ENCODE measurements at places on chromosomes 1 and 21.

DNA sequence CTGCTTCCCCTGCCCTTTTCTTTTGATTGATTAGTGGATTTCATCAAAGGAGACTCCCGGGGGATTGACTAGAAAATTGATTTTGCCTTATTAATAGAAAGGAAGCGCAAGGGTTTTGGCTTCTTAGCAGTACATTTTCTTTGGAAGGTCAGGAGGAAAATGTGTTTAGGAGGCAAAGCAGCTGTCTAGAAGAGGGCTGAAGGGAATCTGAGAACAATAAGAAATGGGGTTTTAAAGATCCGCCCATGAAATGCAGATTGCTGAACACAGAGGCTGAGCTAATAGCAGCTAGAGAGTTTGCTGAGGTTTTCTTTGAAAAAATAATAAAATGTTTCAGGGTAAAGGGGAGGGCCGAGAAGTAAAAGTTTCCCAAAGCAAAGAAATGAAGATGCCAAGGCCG is 4.9 kb downstream of the SERTAD4 start:
- no peak overlapping the region for H3K27ac ChIP-seq
- peaks cover 12% of the 10 kb centered on the region for H3K4me1 ChIP-seq
- DNase-seq = no peak
- no peak overlapping the region for H3K4me3 ChIP-seq
- no peaks in the 10 kb centered on the region for H3K27me3 ChIP-seq

- DNase-seq = no peak
- H3K27ac ChIP-seq = no peak overlapping the region
- peaks cover 6% of the 10 kb centered on the region for H3K27me3 ChIP-seq
- H3K36me3 ChIP-seq = no peaks in the 10 kb centered on the region
Observed at GRCh38 chr1:101428562-101428961, 191.7 kb downstream of the S1PR1 start.

- peaks cover 4% of the 10 kb centered on the region for H3K27me3 ChIP-seq
- no peak for DNase-seq
- no peak overlapping the region for H3K27ac ChIP-seq
Observed at GRCh38 chr1:147491098-147491497, 50.2 kb upstream of the BCL9 start.

DNA sequence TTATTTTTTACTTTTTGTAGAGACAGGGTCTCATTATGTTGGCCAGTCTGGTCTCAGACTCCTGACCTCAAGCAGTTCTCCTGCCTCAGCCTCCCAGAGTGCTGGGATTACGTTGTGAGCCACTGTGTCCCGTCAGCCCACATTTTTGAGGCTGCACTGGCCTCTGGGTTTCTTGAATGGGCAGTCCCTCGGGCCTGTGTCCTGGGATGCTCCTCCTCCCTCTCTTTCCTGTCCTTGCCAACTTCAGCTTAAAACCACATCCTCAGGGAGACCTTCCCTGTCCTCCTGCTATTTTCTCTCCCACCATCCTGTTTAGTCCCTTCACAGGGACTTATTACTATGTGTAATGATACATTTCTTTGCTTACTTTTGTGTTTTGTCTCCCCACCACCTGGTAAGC is 31.4 kb upstream of the LYST start:
- no peak overlapping the region for H3K4me3 ChIP-seq
- peaks cover 17% of the 10 kb centered on the region for H3K4me1 ChIP-seq
- no peaks in the 10 kb centered on the region for H3K27me3 ChIP-seq
- no peak for DNase-seq
- no peaks in the 10 kb centered on the region for H3K36me3 ChIP-seq
- H3K27ac ChIP-seq = no peak overlapping the region

DNA sequence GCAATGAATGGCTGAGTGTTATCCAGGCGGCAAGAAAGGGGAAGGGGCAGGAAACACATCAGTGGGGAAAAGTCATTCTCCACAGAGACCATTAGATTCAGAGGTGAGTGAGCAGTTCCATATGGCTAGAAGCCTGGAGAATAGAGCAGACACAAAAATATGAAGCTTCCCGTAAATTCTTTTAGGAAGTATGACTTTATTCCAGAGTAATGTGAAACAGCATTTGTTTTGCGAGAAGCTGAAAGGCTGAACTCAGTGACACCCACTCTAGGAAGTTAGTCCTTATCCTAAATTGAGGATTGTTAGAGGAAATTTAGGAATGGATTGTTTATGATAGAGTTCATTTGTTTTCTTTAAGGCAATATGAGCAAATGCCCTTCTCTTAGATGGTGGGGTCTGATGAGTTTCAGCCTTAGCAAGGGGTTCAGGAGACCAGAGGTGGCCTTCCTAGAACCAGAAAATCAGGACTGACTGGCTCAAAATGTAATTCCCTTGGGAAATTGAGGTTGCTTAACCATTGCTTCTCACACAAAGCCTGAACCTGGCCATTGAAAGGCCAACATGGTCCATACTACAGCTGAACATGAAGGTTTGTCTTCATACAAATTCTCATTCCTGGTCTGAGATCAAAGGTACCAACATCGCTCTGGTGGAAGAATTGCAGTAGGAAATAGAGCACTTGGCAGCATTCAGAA is 167.5 kb downstream of the TPR start:
- no peak overlapping the region for H3K4me3 ChIP-seq
- DNase-seq = no peak
- H3K27me3 ChIP-seq = no peaks in the 10 kb centered on the region
- H3K36me3 ChIP-seq = no peaks in the 10 kb centered on the region
- H3K4me1 ChIP-seq = no peaks in the 10 kb centered on the region
